ENCODE measurements at places on chromosomes 3 and 15.

- DNase-seq: no peak
These were observed 108.0 kb downstream of the CMSS1 start for GRCh38 chr3:99925584-99926230.

- DNase-seq: no peak
These were observed 26.0 kb upstream of the BUB1B start for GRCh38 chr15:40134885-40135284.

- DNase-seq: no peak
These were observed 73.5 kb upstream of the CSPG5 start for GRCh38 chr3:47652142-47652541.

DNA sequence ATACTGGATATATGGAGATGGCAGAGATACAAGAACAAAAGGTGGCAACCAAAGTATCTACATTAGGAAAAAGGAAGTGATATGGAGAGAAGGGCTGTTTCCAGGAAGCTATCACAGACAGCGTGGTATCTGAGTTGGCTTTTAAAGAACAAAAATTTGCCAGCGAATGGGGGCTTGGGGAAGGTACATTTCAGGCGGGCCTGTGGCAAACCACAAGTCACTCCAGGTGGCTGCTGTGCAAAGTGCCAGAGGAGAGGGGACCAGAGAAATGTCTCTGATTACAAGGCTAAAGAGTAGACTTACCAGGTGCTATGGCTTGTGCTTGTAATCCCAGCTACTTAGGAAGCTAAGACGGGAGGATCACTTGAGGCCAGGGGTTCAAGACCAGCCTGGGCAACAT lies 91.1 kb downstream of the MSL2 start:
- no peak for DNase-seq

- DNase-seq: no peak
These were observed 130.1 kb upstream of the LINGO1 start for GRCh38 chr15:77762747-77763355.

Measured in stimulated activated CD8-positive, alpha-beta memory T cell treated with anti-CD3 and anti-CD28 coated beads, Interleukin-4, amount 100 ng/mL, for 1 hour (primary cell).